ENCODE measurements at places on chromosomes 3 and 15.

GRCh38 chr3:64654013-64654412 lies 33.8 kb downstream of the ADAMTS9 start:
- DNase-seq = no peak

- no peak for DNase-seq
Measured at GRCh38 chr3:178560759-178561158, 24.5 kb downstream of the KCNMB2 start.

DNA sequence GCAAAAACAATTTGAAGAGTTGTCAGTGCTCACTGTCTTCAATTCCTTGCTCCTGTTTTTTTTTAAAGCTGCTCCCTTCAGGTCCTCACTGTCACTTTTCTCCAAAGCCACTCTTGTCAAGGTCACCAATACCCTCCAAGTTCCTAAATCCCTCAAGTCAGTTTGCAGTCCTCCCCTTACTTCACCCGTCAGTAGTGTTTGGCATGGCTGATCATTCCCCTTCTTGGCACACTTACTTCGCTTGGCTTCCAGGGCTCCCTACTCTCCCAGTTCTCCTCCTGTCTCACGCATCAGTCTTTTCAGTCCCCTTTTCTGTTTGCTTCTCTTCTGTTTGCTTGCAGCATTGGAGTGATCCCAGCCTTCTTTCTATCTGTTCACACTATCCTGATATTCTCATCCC lies 25.5 kb downstream of the PLCL2 start:
- DNase-seq = no peak

GRCh38 chr3:23159929-23160328 lies 43.2 kb upstream of the UBE2E2 start:
- no peak for DNase-seq

DNA sequence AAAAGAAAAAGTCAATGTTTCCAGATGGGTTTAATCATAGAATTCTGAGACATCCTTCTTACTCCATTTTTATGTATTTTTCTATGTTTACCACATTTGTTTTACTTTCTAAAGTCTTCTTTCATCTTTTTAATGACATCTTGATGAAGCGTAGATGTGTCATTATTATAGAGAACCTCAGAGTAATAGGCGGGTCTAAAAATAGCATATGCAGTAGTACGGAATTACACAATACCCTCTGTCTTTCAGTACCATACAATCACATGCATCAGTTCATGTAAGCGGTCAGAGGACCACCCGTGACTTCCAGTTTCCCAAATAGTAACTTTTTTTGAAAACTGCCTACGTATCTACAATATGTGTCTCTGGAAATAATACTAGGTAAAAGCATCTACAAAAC lies 224.0 kb downstream of the PLOD2 start:
- no peak for DNase-seq

DNA sequence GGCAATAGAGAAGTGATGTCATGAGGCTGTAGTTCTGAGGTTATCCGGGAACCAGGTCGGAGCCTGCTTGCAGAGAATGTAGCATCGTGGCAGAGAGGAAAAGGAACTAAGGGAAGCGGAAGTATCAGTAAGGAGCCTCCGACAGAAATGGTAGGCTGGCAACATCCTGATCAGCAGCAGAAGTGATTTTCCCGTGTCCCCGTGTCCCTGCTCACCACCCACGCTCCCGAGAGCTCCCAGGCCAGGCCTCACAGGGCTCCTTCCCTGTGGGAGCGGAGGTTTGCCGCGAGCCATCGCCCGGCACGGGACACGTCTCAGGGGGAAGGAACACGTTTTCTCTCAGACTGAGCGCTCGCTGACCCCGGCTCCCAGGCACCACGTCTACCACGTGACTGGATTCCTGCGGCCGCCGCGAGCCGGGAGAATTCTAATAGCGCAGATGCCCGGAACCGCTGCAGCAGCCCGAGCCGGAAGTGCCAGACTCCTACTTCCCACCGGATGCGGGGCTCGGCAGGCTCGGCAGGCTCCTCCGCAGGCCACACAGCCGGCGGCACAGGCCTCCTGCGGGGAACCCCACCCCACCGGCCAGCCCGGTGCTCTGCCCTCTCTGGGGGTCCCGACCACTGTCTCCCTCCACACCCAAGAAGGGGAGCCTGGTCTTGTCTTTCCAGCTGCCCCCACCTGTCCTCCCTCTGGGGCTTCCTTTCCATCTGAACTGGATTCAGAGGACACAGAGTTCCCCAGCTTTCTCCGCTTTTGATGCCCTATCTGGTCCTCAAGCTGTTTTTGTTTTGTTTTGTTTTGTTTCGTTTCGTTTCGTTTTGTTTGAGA lies 99.3 kb downstream of the BDH1 start:
- no peak for DNase-seq

DNA sequence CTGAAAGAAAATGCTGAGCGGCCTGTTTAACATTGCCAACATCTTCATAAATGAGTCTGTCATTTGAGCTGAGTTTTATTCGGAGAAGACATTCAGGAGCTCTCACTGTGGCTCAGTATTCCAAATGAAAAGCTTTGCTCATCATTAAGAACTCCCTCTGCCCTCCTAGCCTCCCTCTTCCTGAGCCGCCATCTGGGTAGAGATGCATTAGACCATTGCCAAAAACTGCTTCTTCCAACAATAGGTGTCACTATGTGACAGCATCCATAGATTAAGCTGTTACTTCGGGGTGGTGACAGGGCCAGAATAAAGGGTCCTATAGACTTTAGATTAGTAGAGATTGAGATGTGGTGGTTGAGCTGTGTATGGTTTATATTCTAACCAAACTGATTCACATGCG lies 501.4 kb upstream of the NR2F2 start:
- DNase-seq = no peak

DNA sequence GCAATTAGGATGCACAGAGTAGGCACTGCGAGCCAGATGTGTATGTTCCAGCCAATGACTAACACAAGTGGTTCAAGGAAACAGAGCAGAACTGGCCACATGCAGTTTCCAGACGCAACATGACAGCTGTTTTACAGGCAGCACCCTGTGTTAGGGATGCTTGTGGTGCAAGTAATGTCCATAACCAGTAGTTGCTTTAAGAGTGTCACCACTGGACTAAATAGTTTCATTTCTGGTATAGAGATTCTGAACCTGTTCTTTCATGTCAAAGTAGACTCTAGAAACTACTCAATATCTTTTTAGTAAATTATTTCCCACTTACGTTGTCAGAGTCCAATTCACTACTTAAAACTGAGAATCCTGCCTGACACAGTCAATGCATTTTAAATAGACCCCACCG lies 14.5 kb upstream of the LPP start:
- no peak for DNase-seq

DNA sequence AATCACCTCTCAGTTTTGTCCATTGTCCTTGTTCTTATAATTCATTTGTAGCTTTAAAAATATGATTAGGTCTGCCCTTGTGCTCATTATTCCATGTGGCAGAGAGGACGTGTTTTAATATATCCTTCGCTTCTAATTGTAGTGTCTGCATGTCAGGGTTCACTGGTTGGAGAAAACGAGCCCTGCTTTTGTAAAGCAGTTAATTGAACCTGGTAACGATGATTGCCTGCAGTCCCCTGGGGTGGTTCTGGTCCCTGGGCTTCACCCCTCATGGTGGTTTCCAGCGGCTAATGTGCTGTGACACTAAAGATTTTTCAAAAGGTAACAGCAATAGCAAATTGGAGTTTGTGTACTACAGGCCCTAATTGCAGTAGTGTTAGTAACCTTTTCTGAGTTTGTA lies 299.6 kb downstream of the CACNA2D3 start:
- DNase-seq = no peak

GRCh38 chr15:99445272-99445850 lies 120.4 kb upstream of the MEF2A start:
- no peak for DNase-seq

- DNase-seq = no peak
Measured at GRCh38 chr3:24145481-24145880, 200.4 kb downstream of the NR1D2 start.

GRCh38 chr3:8539419-8539818 lies 37.8 kb downstream of the LMCD1 start:
- no peak for DNase-seq

- DNase-seq = no peak
Measured at GRCh38 chr3:99066863-99067262, 165.4 kb upstream of the DCBLD2 start.

GRCh38 chr3:86978111-86978551 lies 12.8 kb downstream of the VGLL3 start:
- DNase-seq = no peak

GRCh38 chr15:83194528-83194927 lies 13.1 kb downstream of the HDGFL3 start:
- DNase-seq = no peak
